ENCODE measurements at places on chromosomes 7 and 10. TPM values are rescaled to one million over a fixed set of nuclear protein-coding genes. Genes with fewer than 3 reads are reported as not detected.

Gene FGL2
- 32.1 TPM for total RNA-seq

Gene CCDC71L
- total RNA-seq: 25.7 TPM

Gene OR2A12
- total RNA-seq: not detected

Gene LHFPL3
- not detected for total RNA-seq

DNA sequence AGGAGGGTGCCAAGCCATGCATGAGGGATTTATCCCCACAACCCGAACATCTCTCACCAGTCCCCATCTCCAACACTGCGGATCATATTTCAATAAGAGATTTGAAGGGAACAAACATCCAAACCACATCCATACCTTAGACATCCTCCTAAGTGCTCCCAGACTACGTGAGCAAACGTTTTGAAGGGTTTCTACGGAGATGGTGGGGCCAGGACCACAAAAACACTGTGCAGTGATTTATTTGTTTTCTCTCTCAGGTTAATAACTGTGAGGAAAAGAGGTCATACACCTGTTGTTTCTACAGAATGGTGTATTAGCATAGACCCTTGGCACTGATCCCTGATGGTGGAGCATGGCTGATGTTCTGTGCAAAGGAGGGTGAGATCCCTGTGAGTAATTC lies 277.8 kb downstream of the FRMD4A start:
- DNase-seq: no peak

- no peak for DNase-seq
Measured at GRCh38 chr7:80165177-80165576, 30.5 kb downstream of the GNAI1 start.

- no peak for DNase-seq
Measured at GRCh38 chr7:24406053-24406788, 122.2 kb downstream of the NPY start.

DNA sequence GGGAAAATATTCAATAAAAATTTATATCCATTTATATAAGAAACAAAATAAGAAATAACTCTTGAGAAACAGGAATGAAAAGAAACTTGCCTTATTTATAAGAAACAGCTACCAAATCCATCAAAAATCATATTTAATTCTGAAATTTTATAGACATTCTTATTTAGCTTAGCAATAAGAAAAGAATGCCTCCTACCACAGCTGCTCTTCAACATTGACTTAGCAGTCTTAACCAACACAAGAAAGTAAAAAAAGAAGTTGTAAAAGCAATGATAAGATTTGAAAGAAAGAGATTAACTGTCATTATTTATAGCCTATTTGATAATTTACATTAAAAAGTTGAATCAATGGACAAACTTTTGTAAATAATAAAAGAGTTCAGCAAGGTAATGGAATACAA lies 212.8 kb downstream of the ZNF365 start:
- DNase-seq: no peak

- no peak for DNase-seq
Measured at GRCh38 chr10:77010430-77010829, 627.2 kb downstream of the KCNMA1 start.

GRCh38 chr10:7492660-7493046 lies 81.8 kb upstream of the SFMBT2 start:
- DNase-seq: no peak

GRCh38 chr7:134623193-134623592 lies 23.5 kb upstream of the BPGM start:
- DNase-seq: no peak

- no peak for DNase-seq
Measured at GRCh38 chr7:103924184-103924583, 65.3 kb downstream of the RELN start.

Measured in upper lobe of right lung (tissue), 1 donor.